Lung (tissue), 17 donors: ENCODE measurements at places on chromosomes 4 and X.
A peak's percentile ranks its signal among the peaks of the same experiment; 100 is the strongest.

DNA sequence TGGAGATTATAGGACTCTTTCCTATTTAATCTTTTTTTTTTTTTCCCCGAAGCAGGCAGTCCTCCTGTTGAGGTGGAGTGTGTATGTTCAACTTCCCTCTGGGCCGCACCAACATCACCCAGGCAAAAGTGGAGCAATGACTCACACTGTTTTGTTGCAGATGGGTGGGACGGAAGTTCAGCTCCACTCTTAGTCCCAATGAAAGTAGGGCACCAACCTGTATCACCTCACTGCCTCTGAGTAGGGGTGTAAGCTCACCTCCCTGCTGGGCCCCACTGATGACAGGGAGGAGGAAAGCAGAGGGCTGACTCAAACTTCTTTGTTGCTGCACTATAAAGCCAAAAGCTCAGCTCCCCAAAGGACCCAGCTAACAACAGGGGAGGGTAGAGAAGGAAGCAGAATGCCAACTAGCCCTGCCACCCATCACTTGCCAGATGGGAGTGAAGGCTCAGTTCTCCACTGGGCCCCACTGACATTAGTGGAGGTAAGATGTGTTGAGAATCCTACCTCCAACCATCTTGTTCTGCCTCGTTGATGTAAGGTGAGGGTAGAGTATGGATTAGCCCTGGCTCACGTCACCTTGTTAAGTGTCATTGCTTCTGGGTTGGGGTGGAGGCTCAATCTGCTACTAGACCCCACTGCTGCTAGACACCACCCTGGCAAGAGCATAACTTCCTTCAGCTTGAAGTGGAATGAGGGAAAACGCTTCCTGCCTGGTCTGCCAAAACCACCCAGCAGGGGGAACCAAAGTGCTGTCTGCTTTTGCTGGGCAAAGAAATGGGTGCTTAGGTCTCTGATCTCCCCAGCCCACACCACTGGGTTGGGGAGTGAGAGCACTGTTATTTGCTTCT lies 14.1 kb downstream of the RPS6KA3 start:
- peak; percentile 25 for DNase-seq

DNA sequence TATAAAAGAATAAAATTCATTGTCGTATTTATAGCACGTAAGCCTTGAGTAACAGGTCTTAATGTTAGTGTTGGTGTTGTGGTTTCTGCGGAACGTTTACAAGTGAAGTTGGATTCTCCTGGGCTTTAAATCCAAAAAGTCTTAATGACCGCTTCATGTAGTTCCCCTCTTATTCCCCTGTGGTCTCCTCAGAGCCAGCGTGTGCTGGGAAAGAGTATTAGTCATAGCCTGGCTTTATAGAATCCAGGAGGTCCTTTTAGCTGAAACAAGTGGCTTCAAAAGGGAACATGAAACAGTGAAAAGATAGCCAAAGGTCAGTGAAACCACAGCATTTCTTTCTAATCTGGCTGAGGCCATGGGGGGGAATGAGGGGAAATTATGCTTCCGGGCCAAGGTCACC lies 79.1 kb downstream of the CLCN4 start:
- no peak for DNase-seq

- DNase-seq = no peak
Measured at GRCh38 chr4:182918791-182919302, 1.7 kb upstream of the DCTD start.

DNA sequence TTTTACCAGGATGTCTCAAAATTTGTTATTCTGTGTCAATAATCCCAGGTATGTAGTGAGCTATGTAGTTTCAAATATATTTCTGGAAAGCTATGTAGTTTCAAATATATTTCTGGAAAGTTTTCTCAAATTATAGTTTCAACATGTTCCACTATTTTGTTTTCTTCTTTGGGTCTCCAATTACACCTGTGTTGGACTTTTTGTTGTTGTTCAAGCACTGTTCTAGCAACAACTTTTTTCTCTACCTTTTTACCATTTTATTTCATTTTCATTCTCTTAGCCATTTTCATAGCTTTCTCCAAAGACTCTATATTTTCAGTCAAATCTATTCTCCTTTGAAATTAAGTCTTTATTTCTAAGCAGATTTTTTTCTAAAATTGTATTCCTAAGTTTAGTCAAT lies 88.4 kb downstream of the LCORL start:
- DNase-seq = no peak

DNA sequence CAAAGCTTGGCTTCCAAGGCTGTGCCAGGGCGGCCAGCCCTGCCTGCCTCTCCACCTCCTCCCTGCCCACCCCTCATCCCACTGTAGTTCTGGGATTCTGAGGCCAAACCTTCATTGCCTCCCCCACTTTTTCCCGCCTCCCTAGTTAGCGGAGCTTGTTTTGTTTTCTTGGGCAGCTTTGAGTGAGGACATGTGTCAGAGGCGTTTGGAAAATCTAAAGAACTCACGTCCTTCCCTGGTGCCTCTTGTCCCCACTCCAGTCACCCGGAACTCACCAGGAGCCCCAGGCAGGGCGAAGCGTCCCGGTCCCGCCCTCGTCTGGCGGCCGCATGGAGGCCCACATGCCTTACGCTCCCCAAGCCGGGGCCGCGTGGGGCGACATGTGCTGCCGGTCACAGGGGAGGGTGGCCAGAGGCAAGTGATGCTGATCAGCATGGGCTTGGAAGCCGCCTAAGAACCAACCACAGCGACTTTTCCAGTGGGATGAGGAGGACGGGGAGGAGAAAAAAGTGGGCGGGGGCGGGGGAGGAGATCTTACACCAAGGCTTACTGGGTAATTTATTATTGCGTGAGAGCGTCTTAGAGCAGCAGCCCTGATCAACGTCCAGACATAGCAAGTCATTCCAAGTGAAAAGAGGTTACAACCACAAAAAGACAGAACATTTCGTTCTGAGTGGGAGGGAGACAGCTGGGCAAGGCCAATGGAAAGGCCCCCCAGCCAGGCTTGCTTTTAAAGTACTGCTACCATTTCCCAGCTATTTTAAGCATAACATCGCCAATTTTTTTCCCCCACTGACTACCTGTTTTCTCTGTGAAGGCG lies 48.5 kb downstream of the PRPS1 start:
- DNase-seq = peak; percentile 72

DNA sequence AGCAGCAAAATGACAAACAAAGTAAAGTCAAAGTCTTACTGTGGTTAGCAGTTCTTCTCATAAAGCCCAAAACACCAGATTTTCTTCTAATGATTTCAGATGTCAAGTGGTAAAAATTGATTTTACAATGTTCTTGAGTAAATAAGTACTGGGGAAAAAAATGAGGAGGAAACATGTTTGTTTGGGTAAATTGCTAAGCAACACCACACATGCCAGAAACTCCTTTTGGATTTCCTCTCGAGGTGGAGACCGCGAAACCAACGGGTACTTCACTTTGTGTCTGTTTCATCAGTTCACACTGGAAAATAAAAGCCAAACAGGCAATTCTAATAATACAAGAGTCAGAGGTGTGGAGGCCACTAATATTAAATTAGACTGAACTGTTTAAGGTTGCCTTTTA lies 4.6 kb upstream of the PKD2 start:
- DNase-seq = peak; percentile 11

- DNase-seq = no peak
Measured at GRCh38 chr4:136784326-136784725, 748.0 kb downstream of the PCDH18 start.

GRCh38 chrX:17443556-17443955 lies 68.6 kb downstream of the NHS start:
- DNase-seq = peak; percentile 58

- no peak for DNase-seq
Measured at GRCh38 chr4:183287677-183288076, 32.4 kb downstream of the CLDN22 start.

GRCh38 chrX:10159145-10159468 lies 2.3 kb downstream of the CLCN4 start:
- DNase-seq = no peak

GRCh38 chr4:147860960-147861359 lies 129.1 kb downstream of the ARHGAP10 start:
- DNase-seq = no peak

- peak; percentile 16 for DNase-seq
Measured at GRCh38 chr4:128600410-128600809, 209.1 kb upstream of the JADE1 start.

DNA sequence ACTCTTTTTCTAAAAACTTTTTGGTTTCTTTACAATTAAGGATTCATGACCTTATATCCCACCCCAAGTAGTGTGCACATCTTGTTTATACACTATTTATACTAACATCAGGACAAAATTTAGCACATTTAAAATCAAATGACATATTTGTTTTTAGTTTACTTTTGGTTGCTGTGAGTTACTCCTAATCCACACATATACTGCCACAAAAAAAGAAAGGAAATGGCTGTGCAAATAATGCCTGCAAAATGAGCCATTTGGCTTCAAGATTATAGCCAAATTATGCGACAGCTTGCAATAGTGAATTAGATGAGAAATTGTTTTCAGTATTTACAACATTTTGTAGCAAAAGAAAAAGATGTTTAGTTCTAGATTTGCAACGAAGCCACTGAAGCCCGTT lies 10.4 kb upstream of the ARHGEF38 start:
- no peak for DNase-seq

GRCh38 chrX:86830685-86831084 lies 682.4 kb downstream of the DACH2 start:
- no peak for DNase-seq

DNA sequence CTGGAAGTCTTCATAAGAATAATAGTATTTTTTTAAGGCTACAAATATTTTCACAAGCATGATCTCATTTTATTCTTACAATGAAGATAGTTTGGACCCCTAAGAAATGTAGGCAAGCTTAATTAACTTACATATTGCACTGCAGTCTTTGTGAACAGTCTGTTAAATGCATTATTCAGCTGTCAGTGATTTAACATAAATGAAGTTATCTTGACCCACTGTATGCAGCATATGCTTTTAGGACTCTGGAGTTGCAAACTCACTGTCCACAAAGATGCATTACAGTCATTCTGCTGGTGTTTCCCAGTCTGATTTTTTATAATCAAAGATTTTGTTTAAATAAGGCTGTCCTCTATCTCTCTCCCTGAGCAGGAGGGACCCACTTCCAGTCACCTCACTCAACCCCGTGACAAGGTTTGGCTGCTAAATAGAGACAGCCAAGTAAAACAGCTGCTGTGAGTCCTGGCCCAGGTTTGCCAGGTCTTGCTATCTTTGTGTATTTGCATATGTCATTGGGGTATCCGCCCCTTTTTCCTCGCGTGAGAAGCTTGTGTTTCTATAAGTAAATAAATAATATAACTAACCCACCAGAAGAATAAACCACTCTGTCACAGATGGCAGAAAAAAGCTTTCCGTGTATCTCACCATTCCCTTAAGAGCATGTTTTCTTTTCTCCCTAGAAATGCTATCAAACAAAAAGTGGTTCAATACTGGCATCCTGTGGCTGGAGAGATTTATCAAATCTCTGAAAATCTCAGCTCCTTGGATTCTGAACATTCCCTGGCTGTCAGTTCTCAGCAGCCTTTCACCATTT lies 67.0 kb downstream of the SLC7A11 start:
- peak; percentile 45 for DNase-seq
